ENCODE measurements at places on chromosomes 16 and 17. TPM values are rescaled to one million over a fixed set of nuclear protein-coding genes. Genes with fewer than 3 reads are reported as not detected.

The OR4D1 gene
- not detected for total RNA-seq

The TBC1D16 gene
- 15.9 TPM for total RNA-seq

The GCGR gene
- total RNA-seq, result not detected

The SYNRG gene
- total RNA-seq, result 33.0 TPM

The CA7 gene
- total RNA-seq, result not detected

The GAS2L2 gene
- 0.08 TPM for total RNA-seq

The DPH1 gene
- 29.1 TPM for total RNA-seq

The PRKCB gene
- total RNA-seq, result 1.6 TPM

The KRTAP4-1 gene
- total RNA-seq, result not detected

The SOX8 gene
- total RNA-seq, result 0.96 TPM

The PRAC2 gene
- total RNA-seq, result not detected

The TBC1D24 gene
- total RNA-seq, result 11.1 TPM

The ODF4 gene
- total RNA-seq, result not detected

The HOXB4 gene
- 0.25 TPM for total RNA-seq

The PLK1 gene
- total RNA-seq, result 1.2 TPM

The UMOD gene
- not detected for total RNA-seq

The DPEP3 gene
- total RNA-seq, result not detected

The TIGD7 gene
- 9.7 TPM for total RNA-seq

The CPNE7 gene
- total RNA-seq, result not detected

The OR1F1 gene
- not detected for total RNA-seq

The TMEM132E gene
- total RNA-seq, result 0.05 TPM

The CES5A gene
- total RNA-seq, result not detected

The TBC1D26 gene
- total RNA-seq, result not detected

The CD300E gene
- total RNA-seq, result 0.30 TPM

The AGRP gene
- not detected for total RNA-seq

The APOBR gene
- 0.38 TPM for total RNA-seq

The GPR179 gene
- 0.05 TPM for total RNA-seq

The KATNIP gene
- 12.0 TPM for total RNA-seq

The KRTAP9-8 gene
- not detected for total RNA-seq

The GRAP gene
- 1.7 TPM for total RNA-seq

The EIF4A3 gene
- 30.0 TPM for total RNA-seq

The MKS1 gene
- 10.8 TPM for total RNA-seq

The PRSS22 gene
- total RNA-seq, result not detected

The TM4SF5 gene
- not detected for total RNA-seq

The CHAD gene
- not detected for total RNA-seq

The MFAP4 gene
- total RNA-seq, result 65.6 TPM

The KRT31 gene
- total RNA-seq, result not detected

The OR3A3 gene
- total RNA-seq, result not detected

Measured in left ventricle myocardium inferior (tissue), 1 donor.